ENCODE measurements at places on chromosomes 12 and 14.

GRCh38 chr12:46965137-46965536 lies 114.3 kb upstream of the PCED1B start:
- no peak for DNase-seq

DNA sequence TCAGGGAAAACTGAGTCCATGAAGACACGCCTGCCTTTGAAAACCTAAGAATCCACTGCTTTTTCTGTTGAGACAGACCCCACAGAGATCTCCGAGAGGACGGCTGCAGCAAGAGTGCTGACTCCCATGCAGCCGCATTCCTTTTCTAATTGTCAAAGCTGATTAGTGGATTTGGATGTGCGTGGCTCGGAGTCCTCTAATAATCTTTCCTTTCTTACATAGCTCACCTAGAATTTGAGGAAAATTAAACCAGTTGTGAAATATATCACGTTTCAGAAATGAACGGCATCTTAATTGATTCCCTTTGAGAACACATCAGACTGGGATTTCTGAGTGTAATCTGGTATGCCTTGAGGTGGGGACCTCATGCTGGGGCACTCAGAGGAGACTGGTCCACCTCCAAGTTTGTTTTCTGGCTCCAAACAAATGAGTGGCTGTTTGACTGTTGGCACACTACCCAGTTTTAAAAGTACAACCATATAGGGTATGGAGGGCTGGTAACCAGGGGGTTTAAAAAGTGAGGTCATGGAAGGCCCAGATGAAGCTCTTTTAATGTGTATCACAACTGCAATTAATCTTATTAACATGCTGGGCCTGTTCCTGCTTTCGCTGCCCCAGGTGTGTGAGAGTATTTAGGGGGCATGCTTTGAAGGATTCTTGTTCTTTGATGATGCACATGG lies 63.3 kb downstream of the RASSF3 start:
- DNase-seq: no peak

GRCh38 chr14:29461101-29461500 lies 466.5 kb downstream of the PRKD1 start:
- DNase-seq: no peak

- no peak for DNase-seq
Observed at GRCh38 chr12:39846304-39846703, 226.7 kb upstream of the ABCD2 start.

DNA sequence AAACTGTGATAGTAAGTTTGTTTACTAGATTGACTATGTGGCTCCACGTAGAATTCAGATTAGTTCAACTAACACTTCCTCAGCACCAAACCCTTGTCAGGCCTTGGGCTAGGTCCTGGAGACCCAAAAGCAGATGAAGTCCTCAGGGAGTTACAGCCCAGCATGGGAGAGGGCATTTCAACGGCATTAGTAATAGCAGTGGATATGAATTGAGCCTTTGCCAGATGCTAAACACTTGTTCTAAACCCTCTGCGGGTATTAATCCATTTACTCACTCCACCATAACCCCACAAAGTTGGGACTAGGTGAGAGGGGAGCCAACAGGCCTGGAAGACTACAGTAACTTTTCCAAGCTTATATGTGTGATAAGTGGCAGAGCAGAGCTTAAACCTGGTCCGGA lies 714.6 kb downstream of the DIO2 start:
- no peak for DNase-seq

- DNase-seq: no peak
Observed at GRCh38 chr12:119644930-119645329, 23.0 kb upstream of the PRKAB1 start.

- DNase-seq: no peak
Observed at GRCh38 chr14:68268197-68268596, 448.6 kb downstream of the RAD51B start.

- no peak for DNase-seq
Observed at GRCh38 chr14:101078892-101079221, 175.3 kb upstream of the RTL1 start.

DNA sequence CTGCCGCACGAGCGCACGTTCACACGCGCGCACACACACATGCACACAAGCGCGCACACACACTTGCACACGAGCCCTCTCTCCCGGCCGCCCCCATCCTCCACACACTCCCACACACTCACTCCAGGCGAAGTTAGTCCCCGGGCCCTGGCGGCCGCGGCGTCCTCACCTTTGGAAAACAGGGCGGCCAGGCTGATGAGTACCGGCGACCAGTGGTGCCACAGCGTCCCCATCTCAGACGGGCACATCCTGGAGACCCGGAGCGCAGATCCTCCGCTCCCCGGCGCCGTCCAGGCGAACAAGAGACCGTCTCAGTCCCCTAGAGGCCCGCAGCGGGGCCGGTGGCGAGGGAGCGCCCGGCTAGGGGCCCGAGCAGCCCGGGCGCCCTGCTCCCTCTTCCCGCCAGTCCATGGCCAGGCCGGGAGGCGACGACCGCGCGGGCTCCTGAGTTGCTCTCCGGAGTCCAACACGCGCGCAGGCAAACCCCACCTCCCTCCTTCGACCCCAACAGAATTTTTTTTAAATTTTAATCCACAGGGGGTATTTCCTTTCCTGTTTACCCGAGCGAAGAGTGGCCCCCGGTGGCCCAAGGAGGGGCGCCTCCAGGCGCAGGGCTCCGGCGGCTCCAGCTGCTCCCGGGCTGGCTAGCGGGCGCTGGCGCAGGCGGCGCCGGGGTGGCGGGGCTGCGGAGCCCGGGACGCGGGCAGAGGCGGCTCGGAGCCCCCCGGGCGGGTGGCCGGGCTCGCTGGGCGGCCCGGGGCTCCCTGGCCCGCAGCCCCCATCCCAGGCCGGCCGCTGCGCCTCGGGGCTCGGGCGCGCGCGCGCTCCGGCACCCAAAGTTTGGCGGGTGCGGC lies 506 bp downstream of the TMEM132D start:
- DNase-seq: no peak

DNA sequence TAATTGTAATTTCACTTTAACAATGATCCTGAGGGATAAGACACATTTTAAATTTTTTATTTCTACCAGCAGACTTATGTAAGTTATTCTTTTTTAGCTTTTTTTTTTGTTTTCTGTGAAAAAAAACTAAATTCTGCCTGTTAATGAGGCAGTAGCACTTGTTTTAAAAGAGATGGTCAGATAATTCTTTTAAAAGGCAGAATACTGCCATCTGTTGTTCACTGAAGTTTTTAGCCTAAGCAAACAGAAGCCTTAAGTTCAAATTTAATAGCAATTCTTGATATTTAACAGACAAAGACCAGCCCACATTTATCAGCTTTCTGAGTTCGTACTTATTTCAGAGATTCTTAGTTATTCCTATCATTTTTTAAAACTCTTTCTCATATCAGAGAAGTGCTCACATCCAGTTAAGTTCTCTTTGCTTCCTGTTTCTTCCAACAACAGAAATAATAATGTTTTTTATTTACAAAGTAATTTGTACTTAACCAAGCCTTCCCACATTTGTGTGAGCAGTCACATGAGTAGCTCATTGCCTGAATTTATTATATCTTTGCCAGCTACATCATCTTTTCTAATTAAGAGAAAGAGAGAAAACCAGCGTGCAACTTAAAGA lies 93.4 kb upstream of the SLCO1C1 start:
- DNase-seq: peak; percentile 67

DNA sequence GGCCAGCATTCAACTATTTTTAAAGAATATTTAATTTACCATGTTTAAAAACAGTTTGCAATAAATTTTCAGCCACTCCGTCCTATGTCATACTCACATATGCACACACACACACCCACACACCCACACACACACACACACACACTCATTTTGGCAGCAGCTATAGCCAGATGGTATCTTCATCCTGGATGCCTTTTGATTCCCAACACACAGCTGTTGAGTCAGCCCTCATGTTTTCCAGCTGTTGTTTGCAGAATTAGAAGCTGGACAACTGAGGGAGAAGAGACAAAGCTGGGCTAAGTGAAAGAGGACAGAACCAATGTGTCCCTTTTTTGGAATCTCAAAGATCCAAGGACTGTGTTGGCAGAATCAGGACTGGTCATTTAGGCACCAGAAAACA lies 80.0 kb upstream of the EGLN3 start:
- peak; percentile 6 for DNase-seq

- DNase-seq: peak; percentile 41
Observed at GRCh38 chr12:27015730-27016076, 1.5 kb upstream of the TM7SF3 start.

DNA sequence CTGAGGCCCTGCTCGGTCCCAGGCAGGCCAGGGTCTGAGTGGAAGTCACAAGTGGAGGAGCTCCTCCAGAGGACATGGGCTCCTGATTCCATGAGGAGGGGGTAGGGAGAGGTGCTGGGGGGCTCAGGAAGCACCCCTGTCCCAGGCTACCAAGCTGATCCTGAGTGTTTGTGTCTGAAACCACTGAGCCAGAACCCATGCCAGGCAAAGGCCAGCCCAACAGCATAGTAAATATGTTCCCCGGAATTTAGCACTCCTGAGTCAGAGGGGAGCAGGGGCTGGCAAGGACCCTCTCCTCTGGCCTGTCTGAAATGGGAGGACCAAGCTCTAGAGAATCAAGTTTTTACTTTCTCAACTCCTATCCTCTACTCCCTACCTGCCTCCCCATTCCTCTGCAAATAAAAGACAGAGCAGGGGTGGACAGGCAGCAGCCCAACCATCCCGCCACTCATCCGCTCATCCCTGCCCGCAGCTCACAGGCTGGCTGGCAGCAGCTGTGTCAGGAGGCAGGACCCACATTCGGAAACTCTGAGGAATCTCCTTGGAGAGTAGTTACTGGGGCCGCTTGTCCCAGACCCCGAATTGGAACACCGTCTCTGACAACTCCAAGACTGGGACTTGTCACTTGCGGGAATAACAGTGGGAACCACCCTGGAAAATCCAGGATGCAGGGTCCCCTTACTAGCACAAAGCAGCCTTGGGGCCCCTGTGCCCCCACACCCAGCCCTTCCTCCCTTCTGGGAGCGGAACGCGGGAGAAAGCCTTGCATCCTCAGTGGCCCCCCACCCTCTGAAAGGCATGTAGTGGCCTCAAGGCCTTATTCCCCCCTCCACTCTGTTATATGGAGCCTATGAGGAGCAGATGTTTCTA lies 102.5 kb downstream of the ZFP36L1 start:
- DNase-seq: no peak

- DNase-seq: peak; percentile 92
Observed at GRCh38 chr14:104970231-104971068, 7.7 kb downstream of the AHNAK2 start.

DNA sequence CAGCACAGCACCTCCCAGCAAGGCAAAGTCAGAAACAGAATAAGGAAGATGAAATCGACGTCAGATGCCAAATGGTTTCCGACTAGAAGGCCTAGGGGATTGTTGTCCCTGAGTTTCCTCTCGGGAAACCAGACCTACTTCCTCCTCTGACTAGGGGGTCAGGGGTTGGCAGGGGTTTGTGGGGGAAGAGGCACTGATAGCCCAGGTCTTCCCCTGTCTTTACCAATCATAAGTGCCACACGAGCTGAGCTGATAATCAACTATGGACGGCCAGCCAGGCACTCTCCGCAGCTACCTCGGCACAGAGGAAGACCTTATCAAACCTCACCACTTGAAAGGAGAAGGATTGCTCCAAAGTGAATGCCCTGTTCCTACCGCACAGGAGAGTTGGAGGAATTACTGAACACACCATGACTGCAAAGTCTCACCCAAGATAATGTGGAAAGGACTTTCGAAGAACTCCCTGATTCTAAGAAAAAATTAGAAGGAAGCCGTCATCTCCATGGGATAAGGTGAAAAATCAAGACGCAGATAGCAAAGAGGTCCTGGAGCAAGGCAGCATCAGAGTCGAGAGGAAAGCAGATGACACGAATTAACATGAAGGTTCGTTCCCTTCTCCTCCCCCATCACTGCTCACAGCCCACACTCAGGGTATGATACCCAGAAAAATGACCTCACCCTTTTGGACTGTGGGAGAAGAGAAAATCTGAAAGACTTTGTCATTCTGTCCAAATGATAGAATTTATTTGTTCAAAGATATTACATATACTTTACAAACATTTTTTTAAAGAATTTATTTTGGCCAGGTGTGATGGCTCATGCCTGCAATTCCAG lies 77.7 kb upstream of the MED13L start:
- no peak for DNase-seq

DNA sequence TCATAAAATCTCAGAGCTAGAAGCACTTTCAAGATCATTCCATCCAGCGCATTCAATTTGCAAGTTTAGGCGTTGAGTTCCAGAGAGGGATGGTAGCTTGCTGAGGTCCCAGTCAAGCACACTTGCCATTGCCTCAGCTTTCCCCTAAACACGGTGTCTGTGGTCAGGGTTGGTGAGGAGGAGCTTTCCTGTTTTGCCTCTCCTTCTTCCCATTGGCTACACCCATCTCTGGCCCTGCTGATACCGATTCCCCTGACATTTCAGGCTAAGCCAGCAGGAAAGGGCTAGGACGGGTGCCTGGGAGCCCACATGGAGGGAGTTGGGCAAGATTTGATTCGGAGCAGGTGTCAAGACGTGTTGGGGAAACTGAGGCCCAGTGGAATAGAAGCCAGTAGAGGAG lies 9.1 kb downstream of the NFATC4 start:
- no peak for DNase-seq

GRCh38 chr14:74784634-74785033 lies 21.5 kb downstream of the YLPM1 start:
- no peak for DNase-seq

DNA sequence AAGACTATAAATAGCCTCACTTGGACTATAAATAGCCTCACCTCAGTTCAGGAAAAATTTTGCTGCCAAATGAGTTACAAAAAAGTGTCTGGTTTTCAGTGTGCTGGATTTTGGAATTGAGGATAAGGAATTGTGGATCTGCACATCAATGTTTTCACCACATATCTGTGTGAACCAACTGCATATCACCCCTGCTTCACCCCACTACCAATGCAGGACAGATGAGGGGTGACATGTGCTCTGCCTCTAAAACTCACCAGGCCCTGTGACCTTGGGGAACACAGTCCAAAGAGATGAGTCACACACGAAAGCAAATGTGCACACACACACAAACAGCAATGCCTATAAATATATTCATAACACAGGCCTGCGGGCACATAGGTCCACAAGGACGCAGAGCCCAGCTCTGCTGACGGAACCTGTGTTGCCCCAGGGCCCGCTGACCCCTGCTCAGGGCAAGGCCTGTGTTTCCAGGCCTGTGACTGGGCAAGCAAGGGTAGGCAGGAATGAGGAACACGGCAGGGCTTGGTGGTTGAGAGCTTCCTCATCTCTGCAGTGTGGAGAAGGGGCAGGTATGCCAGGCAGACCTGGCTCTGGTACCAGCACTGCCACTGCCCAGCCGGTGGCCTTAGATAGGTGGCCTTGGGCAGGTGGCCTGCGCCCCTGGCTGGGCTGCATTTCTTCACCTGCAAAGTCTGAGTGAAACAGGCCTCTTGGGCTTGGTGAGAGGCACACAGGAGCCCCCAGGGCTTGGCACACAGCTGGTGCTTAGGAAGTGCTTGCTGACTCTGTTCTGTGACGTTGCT lies 82.4 kb downstream of the ARL6IP4 start:
- peak; percentile 84 for DNase-seq

GRCh38 chr12:27099629-27100028 lies 17.3 kb upstream of the C12orf71 start:
- no peak for DNase-seq

GRCh38 chr14:68219407-68219806 lies 399.8 kb downstream of the RAD51B start:
- no peak for DNase-seq
